Spinal cord (tissue), 10 donors: ENCODE measurements at places on chromosomes 6 and 20. TPM values are rescaled to one million over a fixed set of nuclear protein-coding genes. Genes with fewer than 3 reads are reported as not detected.

DNA sequence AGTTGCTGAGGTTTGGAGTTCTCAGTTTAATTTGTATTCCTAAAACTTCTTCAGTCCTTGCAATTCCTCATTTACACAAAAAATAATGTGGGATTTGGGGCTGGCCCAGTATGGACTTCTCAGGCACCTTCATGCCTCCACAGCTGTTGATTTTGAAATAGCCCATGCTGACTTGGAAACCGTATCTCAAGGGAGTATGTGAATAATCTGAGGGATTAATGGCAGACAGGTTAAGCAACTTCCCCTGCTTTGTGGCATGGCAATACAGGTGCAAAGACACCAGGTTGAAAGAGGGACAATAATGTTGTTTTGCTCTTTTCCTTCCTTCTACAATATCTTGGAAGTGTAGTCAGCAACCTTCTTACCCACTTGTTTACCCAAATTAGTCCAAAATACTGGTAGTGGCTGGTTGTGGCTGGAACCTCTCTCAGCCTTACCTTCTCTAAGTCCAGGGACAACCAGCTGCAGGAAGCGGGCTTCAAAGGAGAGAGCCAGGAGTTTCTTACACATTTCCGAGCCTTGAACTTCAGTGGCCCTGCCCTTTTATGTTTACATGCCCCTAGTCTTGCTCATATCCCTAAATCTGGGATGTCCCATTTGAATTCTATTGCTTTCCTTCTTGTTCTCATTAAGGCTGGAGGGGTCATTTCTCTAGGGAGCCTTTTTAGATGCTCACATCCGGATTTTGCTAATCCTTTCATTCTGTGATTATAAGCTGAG is 44.1 kb upstream of the ADGRF1 start:
- no peak overlapping the region for H3K27ac ChIP-seq
- H3K4me1 ChIP-seq = peaks cover 9% of the 10 kb centered on the region

DNA sequence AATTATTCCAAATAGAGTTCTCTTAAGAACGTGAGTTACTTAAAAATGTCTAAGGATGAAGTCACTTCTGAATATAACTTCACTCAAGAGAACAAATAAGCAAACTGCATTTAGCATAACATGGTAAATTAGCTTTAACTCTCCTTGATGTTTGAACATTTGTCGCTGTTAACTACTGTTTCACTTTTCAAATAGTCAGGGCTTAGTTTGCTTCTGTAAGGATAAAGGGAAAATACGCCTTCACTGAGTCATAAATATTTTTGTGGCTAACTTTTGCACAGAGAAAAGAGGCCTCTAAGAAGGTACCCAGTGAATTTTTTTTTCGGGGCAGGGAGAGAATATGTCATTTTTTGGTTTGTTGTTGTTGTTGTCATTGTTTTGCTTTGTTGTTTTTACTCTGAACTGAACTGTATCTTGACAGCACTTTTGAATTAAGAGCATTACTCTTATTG is 8.1 kb downstream of the PTPN1 start:
- H3K4me1 ChIP-seq = no peaks in the 10 kb centered on the region
- H3K36me3 ChIP-seq = no peaks in the 10 kb centered on the region
- H3K27ac ChIP-seq = no peak overlapping the region
- no peaks in the 10 kb centered on the region for H3K27me3 ChIP-seq
- no peak overlapping the region for H3K4me3 ChIP-seq

DNA sequence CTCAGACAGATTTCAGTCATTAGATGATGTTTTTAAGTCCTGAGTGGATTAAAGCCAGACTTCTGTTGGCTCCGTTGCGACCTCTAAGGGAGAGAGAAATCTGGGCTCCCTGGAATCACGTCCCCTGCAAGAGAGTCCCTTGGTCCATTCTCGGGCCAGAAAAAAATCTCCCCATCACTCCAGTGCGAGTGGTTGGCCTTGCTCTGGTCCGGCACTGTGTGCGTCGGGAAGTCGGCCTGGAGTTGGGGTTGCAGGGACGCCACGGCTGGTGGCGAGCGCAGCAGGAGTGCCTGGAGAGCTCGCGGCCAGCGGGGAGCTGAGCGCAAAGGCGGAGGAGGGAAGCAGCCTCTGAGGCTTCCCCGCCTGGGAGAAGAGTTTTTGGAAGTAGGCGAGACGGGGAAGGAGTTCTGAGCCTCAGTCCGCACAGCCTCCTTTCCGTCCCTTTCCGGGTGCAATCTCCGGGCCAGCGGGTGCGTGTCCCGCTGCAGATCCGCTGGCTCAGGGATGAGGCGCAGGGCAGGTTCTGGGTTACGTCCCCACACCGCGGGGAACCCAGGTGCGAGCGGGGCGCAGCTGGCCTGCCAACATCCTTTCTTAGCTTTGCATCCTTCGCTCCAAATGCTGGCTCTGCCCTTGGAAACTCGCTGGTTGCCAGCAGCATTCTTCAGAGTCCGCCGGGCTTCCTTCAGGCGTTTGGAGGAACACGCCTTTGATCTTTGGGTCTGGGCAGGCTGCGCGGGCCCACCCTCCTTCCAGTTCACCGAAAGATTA is 6.8 kb downstream of the TCF21 start:
- no peak overlapping the region for H3K27ac ChIP-seq
- H3K4me3 ChIP-seq = no peak overlapping the region
- H3K27me3 ChIP-seq = peaks cover 78% of the 10 kb centered on the region
- no peaks in the 10 kb centered on the region for H3K36me3 ChIP-seq

- peak; percentile 85 for DNase-seq
- H3K4me1 ChIP-seq = peaks cover 6% of the 10 kb centered on the region
- no peak overlapping the region for H3K27ac ChIP-seq
Observed at GRCh38 chr20:21189761-21190523, 64.1 kb downstream of the KIZ start.

GRCh38 chr6:153088796-153089195 is 42.3 kb downstream of the RGS17 start:
- H3K36me3 ChIP-seq = no peaks in the 10 kb centered on the region
- no peak for DNase-seq
- H3K27ac ChIP-seq = no peak overlapping the region
- H3K27me3 ChIP-seq = no peaks in the 10 kb centered on the region
- no peak overlapping the region for H3K4me3 ChIP-seq

GRCh38 chr6:31366693-31367470 is 9.9 kb upstream of the HLA-B start:
- peaks cover 9% of the 10 kb centered on the region for H3K4me1 ChIP-seq
- H3K27ac ChIP-seq = no peak overlapping the region
- peaks cover 19% of the 10 kb centered on the region for H3K27me3 ChIP-seq
- DNase-seq = peak; percentile 82
- H3K4me3 ChIP-seq = peak overlapping the region; percentile 6
- no peaks in the 10 kb centered on the region for H3K36me3 ChIP-seq

The POU5F1 gene
- 0.59 TPM for total RNA-seq

The ECT2L gene
- 0.89 TPM for total RNA-seq

GRCh38 chr20:36541227-36541767 is at the start of gene MYL9:
MYL9 (plus strand) TSS chr20:36541519; CDS start chr20:36544885, 3,366 bp downstream.
- peak within 1 kb of the TSS; percentile 61 for H3K27ac ChIP-seq
- peak within 1 kb of the TSS; percentile 69 for H3K4me3 ChIP-seq
- DNase-seq = no peak
- peaks cover 3% of the 10 kb centered on the region for H3K36me3 ChIP-seq
- H3K4me1 ChIP-seq = peaks cover 30% of the 10 kb centered on the region

GRCh38 chr6:67886840-67887292 is 748.2 kb upstream of the ADGRB3 start:
- H3K27me3 ChIP-seq = no peaks in the 10 kb centered on the region
- H3K4me3 ChIP-seq = no peak overlapping the region
- no peaks in the 10 kb centered on the region for H3K4me1 ChIP-seq
- no peak for DNase-seq
- H3K36me3 ChIP-seq = no peaks in the 10 kb centered on the region

The SH3BGRL2 gene
- total RNA-seq = 25.1 TPM

DNA sequence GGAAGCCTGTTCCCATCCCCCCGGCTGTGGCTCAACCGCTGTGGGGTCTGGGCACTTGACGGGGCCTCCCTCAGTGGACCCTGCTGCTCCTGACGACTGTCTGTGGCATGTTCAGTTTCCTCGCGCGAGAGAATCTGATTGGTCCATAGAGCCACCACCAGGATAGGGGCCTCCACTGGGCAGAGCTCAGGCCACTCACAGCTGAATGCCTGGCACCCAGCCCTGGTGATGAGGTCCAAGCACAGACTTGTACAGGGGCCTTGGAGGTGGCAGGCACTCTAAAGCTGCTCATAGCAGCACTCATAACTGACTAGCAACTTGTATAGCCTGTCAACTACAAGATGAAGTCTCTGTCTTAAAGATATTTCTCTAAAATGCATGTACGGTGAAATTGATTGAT is 368.1 kb downstream of the NRN1 start:
- no peaks in the 10 kb centered on the region for H3K27me3 ChIP-seq
- H3K36me3 ChIP-seq = no peaks in the 10 kb centered on the region
- H3K4me3 ChIP-seq = no peak overlapping the region
